Right lung (tissue), 10 donors: ENCODE measurements at places on chromosomes 4 and X. TPM values are rescaled to one million over a fixed set of nuclear protein-coding genes. Genes with fewer than 3 reads are reported as not detected.

DNA sequence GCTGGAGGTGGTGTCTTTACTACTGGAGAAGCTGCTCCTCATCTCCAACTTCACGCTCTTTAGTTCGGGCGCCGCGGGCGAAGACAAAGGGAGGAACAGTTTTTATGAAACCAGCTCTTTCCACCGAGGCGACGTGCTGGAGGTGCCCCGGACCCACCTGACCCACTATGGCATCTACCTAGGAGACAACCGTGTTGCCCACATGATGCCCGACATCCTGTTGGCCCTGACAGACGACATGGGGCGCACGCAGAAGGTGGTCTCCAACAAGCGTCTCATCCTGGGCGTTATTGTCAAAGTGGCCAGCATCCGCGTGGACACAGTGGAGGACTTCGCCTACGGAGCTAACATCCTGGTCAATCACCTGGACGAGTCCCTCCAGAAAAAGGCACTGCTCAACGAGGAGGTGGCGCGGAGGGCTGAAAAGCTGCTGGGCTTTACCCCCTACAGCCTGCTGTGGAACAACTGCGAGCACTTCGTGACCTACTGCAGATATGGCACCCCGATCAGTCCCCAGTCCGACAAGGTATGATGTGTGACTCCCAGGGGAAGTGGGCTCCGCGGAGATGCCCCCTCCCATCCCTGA lies 634 bp downstream of the LRAT start:
- DNase-seq, result no peak

DNA sequence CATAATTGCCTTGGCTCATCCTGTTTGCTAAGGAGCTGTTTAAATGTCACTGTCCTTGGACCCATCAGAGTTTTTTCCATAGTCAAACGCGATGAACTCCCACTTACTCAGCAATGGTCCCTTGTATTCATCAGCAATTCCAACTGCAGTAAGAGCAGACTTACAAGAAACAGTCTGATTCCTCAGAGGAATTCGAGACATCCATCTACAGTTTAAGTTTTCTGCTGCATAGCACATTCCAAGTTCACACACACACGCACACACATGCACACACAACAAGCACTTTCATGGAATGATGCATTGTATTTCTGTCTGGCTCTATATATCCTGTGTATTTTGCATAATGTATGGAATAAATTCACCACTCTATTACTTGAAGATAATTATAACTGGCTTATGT lies 32.7 kb upstream of the TMEM150C start:
- no peak for DNase-seq

DNA sequence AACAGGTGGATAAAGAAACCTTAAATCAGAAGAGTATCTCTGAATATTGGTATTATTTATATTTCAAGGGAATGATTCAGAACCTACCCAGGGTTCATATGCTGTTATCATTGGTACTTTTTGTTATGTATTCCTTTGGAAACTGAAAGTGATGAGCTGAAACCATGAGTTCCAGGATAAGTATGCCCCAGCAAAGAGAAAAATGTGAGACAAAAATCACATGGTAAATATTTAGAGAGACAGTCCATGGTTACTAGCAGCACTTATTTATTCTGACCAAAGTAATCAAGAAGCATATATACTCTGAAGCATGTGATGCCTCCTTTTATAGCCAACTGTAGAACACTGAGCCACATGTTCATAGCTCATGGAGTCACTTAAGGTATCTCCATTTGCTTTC lies 277.7 kb downstream of the ARAP2 start:
- no peak for DNase-seq

DNA sequence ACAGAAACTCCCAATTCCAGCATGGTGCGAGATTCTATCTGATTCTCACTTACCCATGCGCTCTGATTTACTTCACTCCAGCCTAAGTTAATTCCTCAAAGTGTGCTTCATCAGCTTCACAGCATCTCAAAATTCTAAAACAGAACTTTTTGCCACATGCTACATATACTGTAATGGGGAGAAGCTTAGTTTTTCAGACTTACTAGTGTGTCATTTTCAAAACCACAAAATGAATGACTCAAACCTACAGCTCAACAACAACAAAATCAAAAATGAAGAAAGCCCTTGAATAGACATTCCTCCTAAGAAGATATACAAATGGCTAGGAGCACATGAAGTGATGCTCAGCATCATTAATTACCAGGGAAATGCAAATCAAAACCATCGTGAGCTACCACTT lies 14.9 kb downstream of the IRF2 start:
- no peak for DNase-seq

GRCh38 chr4:129916991-129917390 lies 821.0 kb downstream of the C4orf33 start:
- no peak for DNase-seq

- DNase-seq, result no peak
These were observed 1.2 kb upstream of the TMEM33 start for GRCh38 chr4:41933997-41934503.

DNA sequence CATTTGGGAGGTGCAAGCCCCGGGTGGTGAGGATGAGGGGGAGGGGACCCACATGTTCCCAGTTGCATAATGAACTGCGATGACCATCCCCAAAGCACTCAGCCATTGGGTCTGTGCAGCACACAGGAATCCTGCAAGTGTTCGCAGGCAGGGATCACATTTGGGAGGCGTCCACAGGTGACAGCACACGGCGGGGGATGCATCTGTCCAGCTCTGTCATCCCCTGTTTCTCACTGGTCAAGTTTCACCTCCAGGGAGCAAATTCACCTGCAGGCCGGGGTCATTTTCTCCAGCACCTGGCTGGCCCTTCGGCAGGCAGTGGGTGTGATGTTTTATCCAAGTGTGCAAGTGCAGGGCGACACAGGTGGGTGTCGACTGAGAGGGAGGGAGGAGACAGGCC lies 33.3 kb upstream of the SORCS2 start:
- no peak for DNase-seq

GRCh38 chrX:67384403-67384802 lies 159.4 kb upstream of the AR start:
- no peak for DNase-seq

The RAB33A gene
- 1.4 TPM for polyA plus RNA-seq

The C4orf36 gene
- polyA plus RNA-seq, result 10.6 TPM

The TMPRSS11B gene
- polyA plus RNA-seq, result 0.09 TPM

The KCTD8 gene
- 0.31 TPM for polyA plus RNA-seq
